ENCODE measurements at places on chromosomes 2 and 18. TPM values are rescaled to one million over a fixed set of nuclear protein-coding genes. Genes with fewer than 3 reads are reported as not detected.

CROCC2 gene
- total RNA-seq, result not detected

PNKD gene
- 102 TPM for total RNA-seq

- peak; percentile 35 for DNase-seq
These were observed 36.8 kb upstream of the PLEKHM3 start for GRCh38 chr2:208062113-208062512.

DNA sequence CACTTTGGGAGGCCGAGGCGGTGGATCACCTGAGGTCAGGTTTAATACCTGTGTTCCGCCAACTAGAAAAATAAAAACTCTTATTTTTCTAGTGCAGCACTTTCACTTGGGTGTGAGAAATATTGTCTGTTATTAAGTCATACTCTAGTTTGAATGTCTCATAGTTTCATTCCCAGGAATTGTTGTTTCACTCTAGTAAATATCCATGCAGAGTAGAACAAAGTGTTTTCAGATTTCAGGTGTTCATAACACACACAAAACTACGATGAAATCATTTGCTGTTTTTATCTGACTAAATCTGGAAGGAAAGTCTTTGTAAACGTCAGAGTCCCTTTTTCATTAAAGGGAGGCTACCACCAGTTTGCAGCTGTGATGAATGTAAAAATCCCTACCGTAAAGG lies 4.0 kb downstream of the FAM117B start:
- DNase-seq, result no peak
